ENCODE measurements at places on chromosomes 1 and 21.

DNA sequence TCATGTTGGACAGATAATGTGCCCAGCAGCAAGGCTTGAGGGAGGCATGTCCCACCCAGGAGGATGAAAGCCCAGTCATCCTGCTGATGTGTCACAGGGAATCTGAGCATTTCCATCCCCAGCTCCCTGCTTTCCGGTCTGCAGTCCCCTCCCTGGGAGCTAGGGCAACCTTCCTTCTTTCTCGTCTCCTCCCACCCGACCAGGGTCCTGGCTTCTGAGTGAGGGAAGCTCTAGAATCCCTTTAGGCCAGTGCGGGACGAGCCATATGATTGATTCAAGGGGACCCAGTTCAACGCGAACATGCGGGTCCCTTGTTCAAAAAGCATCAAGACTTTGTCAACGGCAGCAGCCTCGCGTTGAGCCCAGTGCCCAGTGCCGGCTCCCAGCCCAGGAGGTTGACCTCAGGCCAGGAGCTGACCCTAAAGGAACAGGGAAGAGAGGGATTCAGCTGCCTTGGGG lies 96.7 kb upstream of the TMPRSS2 start:
- DNase-seq, result no peak

GRCh38 chr1:31781138-31781755 lies 17.1 kb upstream of the ADGRB2 start:
- no peak for DNase-seq

DNA sequence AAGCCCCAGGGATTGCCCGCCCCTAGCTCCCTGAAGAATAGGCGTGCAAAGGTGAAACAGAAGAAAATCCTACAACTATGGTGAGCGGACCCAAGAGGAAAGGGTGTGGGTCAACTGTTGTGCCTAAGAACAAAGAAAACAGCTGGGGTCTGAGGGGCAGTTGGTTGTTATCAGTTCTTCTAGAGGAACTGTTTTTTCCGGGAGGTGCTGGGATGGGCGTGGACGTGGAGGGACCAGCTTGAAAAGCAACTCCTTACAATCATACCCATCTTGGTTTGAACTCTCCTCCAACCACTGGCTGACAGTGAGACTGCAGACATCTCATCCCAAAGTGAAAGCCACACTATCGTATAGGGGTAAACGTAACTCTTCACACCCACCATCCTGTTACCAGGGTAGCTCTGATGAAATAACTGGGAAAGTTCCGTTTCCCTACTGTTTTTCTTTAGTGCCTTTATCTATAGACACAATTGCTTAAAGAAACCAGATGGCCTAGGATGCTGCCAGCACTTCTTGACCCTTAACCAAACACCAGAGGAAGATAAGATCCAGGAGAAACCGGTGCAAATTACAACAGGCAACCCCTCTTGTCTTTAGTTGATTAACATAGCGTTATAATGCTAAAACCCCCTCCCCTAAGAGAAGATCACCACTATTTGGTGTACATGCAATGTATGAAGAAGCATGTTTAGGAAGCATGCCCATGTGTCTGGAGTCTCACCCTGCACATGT lies 25.6 kb upstream of the FAM89A start:
- DNase-seq, result no peak

- no peak for DNase-seq
Observed at GRCh38 chr1:2431103-2431502, 18.7 kb upstream of the PEX10 start.

DNA sequence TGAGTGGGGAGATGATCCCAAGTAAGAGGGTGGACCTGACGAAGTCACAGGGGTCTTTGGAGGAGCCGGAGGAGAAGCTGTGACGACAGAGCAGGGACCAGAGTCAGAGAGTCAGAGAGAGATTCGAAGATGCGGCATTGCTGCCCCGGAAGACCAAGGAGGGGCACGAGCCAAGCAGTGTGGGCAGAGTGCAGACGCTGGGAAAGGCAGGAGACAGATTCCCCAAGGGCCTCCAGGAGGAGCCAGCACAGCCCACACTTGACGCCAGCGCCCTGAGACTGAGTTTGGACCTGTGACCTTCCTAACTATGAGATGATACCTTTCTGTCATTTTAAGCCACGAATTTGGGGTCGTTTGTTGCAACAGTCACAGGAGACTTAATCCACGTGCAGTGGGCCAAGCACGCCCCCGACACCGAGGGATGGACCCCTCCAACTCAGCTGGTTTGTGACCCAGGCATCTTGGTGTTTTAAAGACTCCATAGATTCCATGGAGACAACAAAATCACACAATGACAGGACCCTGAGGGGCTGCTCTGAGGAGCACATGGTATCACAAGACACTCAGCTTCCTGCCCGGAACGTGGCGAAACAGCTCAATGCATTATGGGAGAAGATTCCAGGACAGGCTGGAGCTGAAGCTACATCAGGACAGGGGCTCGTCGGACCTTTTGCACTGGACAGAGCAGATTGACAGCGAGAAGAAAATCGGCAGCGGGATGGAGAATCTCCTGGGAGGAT lies 11.0 kb upstream of the TFF1 start:
- DNase-seq, result no peak

DNA sequence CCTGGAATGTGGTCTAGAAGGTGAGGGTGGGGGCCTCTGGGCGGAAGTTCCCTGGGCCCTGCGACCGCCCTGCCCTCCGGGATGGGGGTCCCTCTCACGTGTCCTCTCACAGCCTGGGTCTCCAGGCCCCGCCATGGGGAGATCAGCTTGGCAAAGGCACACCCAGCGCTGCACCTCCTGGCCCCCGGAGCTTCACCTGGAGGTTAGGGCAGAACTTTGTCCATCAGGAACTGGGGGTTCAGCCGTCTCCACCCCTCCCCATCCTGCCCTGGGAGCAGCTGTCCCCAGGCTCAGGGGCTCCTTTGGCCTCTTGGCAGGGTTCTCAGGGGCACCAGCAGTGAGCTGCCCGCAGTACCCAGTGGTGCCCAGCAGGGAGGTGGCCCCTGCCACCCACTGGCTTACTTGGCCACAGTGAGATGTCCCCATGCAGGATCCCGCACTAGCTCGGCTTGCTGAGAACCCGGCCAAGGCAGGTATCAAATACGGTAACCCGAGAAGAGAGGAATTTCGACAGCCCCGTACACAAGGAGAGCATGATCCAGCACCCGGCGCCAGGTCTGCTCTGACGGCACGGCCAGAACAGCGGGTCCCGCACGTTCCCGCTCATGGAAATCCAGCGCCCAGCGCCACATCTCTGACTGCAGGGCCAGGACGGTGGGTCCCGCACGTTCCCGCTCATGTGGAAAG lies 36.7 kb downstream of the RRP1 start:
- no peak for DNase-seq

GRCh38 chr1:21206117-21206516 lies 29.4 kb upstream of the EIF4G3 start:
- DNase-seq, result no peak

DNA sequence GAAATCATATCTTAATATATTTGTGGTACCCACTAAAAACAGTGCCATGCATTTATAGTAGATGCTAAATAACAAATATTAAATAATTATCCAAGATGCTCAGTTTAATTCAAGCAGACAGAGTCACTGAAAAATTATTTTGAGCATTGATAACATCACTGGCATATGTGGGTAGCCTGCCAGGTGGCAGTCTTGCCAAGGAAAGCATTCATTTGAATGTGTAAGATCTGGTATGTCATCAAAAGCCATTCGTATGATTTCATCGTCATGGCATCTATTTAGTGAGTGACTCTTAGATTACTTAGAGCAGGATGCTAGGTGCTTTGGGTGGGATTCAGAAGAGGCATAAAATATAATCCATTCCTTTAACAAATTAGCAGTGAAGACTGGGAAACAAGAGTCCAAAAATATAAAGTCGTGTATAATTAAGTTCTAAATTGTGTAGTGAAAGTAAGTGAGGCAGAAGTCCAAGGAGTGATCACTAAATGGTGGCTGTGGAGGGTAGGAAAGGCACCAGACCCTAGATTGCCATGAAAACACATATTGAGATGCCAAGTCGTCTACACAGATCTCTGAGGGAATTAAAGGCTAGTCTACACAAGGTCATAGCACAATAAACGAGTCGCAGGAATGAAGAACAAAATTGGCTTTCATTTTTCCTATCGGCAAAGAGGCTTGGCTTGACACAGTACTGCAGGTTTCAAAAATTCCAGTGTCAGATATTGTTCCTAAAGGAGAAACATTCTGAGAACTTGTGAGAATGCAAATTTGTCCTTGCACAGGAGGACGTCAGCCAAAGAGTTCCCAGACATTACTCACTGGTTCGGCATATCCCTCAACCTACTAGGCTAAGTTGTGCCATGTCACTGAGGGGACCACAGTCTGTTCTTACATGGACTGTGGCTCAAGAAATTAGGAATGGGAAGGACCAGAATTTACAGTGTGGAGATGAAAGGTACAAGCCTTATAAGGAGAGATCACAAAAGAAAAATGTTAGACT lies 130.8 kb downstream of the LYPLAL1 start:
- DNase-seq, result peak; percentile 44

GRCh38 chr1:71986160-71986559 lies 296.2 kb downstream of the NEGR1 start:
- DNase-seq, result peak; percentile 3

DNA sequence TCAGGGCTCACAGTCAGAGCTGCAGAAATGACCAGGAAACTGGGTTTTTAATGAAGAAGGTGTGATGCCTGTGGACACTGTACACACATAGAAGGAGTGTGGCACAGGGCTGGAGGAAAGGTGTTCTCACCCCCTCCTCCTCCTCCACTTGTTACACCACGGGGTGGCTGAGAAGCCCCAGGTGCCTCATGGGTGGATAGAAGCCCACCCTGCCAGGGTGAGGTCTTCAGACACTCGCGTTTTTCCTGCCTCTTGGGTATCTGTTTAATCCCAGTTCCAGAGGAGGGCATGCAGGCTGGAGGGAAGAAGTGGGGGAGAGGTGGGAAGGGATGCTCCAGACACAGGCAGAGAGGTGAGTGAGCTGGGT lies 9.7 kb upstream of the LAD1 start:
- no peak for DNase-seq

- DNase-seq, result no peak
Observed at GRCh38 chr1:174957829-174958228, 41.9 kb upstream of the CACYBP start.

DNA sequence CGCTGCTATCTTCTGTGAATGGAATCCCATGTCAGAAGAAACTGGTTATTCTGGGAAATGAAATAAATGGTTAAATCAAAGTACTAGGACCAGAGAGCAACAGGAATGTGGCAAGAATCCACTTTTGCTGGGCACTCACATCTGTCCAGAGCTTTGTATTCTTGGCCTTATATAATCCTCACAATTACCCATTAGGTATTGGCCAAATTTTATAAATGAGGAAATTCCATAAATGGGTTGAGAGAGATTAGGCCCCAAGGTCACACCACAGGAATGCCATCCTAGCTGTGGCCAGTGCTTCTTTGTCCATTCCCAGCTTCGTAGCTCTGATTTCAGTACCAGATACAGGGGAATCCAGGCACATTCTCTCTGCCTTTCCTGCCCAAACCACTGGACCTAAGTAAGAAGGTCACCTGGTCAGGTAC lies 76.1 kb upstream of the HOOK1 start:
- DNase-seq, result peak; percentile 87

GRCh38 chr1:17933971-17934370 lies 173.6 kb upstream of the IGSF21 start:
- DNase-seq, result no peak

- peak; percentile 95 for DNase-seq
Observed at GRCh38 chr1:61337981-61338848, 255.9 kb downstream of the NFIA start.

GRCh38 chr1:184075055-184076029 lies 23.8 kb downstream of the TSEN15 start:
- DNase-seq, result peak; percentile 84

DNA sequence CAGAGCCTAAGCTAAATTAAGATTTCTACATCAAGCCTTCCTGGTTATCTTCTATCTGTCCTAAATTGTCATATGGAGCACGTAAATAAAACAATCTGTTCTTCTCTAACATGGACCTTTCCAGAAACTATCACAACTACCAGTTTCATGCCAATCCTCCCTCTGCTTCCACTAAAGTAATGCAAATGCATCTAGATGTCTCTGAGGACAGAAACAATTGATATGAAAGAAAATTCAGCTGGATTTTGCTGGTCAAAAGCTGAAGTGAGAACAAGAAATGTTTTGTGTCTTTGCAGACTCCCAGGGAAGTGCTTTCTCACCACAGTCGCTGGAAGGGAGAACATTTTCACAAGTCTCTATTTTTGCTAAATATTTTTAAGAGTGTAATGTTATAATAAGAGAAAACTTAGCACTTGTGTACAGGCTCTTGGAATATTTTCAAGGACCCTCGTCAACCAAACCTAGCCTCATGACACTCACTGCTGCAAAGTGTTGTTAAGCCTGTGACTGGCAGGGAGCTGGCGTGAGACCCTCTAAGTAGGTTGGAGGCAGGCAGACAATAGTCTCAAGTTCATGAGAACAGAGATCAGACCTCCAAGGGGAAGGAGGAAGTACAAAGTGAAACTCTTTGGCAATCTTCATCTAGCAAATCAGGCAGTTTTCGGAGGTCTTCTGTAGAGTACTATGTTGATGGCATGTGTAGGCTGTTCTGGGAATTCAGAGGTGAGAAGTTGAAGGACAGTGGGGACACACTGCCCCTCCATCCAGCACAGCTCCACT lies 38.8 kb downstream of the DNASE2B start:
- DNase-seq, result no peak

GRCh38 chr1:155392898-155393411 lies 72.3 kb downstream of the RUSC1 start:
- peak; percentile 32 for DNase-seq

Measured in fibroblast of lung (primary cell).